Vagina (tissue), 2 donors: ENCODE measurements at places on chromosomes 3 and 15. TPM values are rescaled to one million over a fixed set of nuclear protein-coding genes. Genes with fewer than 3 reads are reported as not detected.

NR2E3 gene
- total RNA-seq: 0.98 TPM

DNA sequence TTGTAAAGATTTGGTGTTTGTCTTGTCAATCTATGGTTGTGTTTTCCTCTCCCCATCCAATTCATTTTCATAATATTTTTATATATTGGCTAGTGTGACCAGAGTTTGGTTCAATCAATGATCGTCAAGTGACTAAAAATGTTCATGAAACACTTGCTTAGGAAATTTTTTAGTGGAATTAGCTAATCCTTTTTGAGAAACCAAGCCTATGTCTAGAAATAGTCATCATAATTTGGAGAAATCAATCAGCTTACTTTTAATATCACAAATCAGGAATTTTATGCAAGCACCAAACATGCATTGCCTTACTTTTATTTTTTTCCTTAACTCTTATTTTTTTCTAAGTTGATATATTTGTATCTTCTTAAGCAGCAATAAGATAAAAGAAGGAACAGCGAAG lies 403.1 kb upstream of the TBL1XR1 start:
- no peak for DNase-seq
- H3K36me3 ChIP-seq: no peaks in the 10 kb centered on the region
- H3K4me1 ChIP-seq: peaks cover 68% of the 10 kb centered on the region
- no peaks in the 10 kb centered on the region for H3K27me3 ChIP-seq
- no peak overlapping the region for H3K27ac ChIP-seq

DNA sequence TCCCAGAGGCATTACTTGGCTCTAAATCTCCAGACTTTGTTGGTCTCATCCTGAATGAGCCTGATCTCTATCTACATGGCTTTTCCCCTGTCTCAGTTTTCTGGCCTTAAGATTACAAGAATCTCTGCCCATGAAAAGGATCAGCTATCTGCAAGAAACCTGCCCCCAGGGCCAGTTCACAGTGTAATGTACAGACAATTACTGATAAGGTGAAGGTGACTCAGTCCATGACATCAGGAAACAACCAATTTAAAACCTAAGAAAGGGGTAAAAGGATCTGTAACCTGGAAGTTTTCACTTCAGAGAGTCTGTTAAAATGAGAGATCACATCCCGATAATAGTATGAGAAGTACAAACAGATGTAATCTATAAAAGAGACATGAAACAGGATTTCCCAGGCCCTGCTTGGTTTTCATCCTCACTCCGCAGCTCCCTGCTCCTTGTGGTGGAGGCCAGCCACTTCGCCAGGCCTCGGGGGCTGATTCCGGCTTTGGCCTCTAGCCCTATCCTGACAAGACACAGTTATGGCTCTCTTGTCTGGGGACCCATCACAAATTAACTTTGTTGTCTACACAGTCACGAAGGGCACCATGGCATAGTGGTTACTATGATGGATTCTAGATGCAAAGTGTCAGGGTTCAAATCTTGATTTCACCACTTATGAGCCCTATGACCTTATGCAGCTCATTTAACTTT lies 136.9 kb downstream of the THSD4 start:
- no peak overlapping the region for H3K4me3 ChIP-seq
- H3K36me3 ChIP-seq: no peaks in the 10 kb centered on the region
- H3K4me1 ChIP-seq: peaks cover 12% of the 10 kb centered on the region

- no peaks in the 10 kb centered on the region for H3K36me3 ChIP-seq
- no peaks in the 10 kb centered on the region for H3K4me1 ChIP-seq
- no peak overlapping the region for H3K27ac ChIP-seq
- no peak overlapping the region for H3K4me3 ChIP-seq
- H3K27me3 ChIP-seq: no peaks in the 10 kb centered on the region
Measured at GRCh38 chr3:178048768-178049167, 487.5 kb upstream of the KCNMB2 start.

GRCh38 chr3:38632989-38633388 lies 16.5 kb downstream of the SCN5A start:
- no peak overlapping the region for H3K27ac ChIP-seq
- no peaks in the 10 kb centered on the region for H3K4me1 ChIP-seq
- no peak for DNase-seq
- H3K27me3 ChIP-seq: no peaks in the 10 kb centered on the region
- H3K36me3 ChIP-seq: no peaks in the 10 kb centered on the region
- no peak overlapping the region for H3K4me3 ChIP-seq

GRCh38 chr3:111954228-111954990 lies 24.4 kb upstream of the ABHD10 start:
- peaks cover 5% of the 10 kb centered on the region for H3K4me1 ChIP-seq
- H3K4me3 ChIP-seq: no peak overlapping the region
- no peak for DNase-seq
- no peaks in the 10 kb centered on the region for H3K27me3 ChIP-seq

RHOV gene
- 32.9 TPM for total RNA-seq

GRCh38 chr3:145450018-145450682 lies 710.8 kb downstream of the PLOD2 start:
- no peak for DNase-seq
- no peak overlapping the region for H3K4me3 ChIP-seq
- no peaks in the 10 kb centered on the region for H3K36me3 ChIP-seq

DNA sequence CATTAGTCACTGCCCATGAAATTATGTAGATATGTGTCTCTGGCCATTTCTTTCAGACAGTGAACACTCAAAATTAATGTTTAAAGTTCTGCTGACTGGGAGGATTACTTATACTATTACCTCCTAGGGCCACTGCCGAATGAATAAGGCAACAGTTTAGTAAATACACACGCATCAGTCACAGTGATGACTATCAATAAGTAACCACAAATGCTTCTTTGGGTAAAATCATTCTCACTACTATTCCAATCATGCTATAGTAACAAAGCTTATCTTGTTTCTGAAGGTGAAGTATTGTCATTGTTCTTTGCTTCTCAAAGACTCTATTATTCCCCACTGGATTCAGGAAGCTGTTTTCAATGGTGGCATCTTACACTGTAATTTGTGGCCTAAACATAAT lies 478.8 kb downstream of the EPHA3 start:
- DNase-seq: no peak
- no peak overlapping the region for H3K27ac ChIP-seq
- no peaks in the 10 kb centered on the region for H3K36me3 ChIP-seq

FGD5 gene
- total RNA-seq: 16.2 TPM

LSAMP gene
- total RNA-seq: 3.9 TPM

DNA sequence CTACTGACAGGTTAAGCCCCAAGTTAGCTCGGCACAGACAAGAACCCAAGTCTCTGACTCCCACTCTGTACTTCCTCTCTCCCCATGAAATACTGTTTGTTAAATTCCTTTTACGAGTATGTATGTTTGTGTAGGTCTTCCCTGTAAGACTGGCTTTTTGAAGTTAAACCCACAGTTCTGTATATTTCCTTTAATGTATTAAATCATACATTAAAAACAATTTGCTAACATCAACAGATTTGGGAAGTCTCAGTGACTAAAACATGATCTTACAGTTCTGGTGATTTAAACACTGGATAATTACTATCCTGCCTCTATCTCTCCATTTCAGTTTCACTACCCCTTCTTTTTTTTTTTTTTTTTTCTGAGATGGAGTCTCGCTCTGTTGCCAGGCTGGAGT lies 4.4 kb downstream of the CMTM6 start:
- H3K27ac ChIP-seq: no peak overlapping the region
- no peaks in the 10 kb centered on the region for H3K27me3 ChIP-seq
- DNase-seq: no peak
- H3K4me1 ChIP-seq: peaks cover 52% of the 10 kb centered on the region
- no peak overlapping the region for H3K4me3 ChIP-seq
- H3K36me3 ChIP-seq: no peaks in the 10 kb centered on the region

DNA sequence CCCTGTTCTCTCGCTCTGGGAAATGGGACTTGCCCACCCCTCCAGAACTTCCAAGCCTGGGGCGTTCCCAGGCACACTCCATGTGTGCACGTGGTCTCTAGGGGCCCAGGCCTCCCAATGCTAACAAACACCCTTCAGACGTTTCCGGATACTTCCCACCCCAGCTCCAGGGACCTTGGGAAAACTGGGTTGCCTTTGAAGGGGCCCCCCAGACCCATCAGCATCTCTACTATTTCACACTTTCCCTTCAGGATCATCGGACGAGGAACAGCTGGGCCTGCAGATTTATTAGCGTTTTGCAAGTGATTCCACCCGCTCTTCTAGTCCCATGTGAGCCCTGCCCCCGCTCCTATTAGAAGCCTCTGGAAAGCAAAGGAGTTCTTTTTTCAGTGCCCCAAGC lies 63.2 kb downstream of the MAGEF1 start:
- no peaks in the 10 kb centered on the region for H3K36me3 ChIP-seq
- peaks cover 22% of the 10 kb centered on the region for H3K4me1 ChIP-seq
- H3K27ac ChIP-seq: peak overlapping the region; percentile 21
- no peak for DNase-seq
- no peak overlapping the region for H3K4me3 ChIP-seq
- no peaks in the 10 kb centered on the region for H3K27me3 ChIP-seq

LYZL4 gene
- total RNA-seq: not detected

DNA sequence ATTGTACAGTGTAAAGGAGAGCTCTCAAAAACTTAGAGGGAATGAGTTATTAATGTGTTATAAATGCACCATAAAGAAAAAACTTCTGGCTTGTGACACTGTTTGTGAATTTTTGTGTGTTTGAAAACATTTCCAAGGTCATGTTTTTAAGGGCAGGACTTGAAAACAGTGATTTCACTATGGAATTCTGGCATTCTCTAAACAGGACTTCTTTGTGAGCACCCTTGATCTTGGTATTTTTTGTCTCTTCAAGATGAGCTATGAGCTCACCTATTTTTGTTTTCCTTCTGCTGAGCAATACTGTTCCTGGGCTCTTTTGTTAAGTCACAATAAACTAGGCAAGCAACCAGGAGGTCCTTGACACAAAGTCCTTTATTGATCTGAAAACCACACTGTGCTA lies 284.4 kb downstream of the RBMS3 start:
- H3K4me1 ChIP-seq: peaks cover 6% of the 10 kb centered on the region
- no peak overlapping the region for H3K27ac ChIP-seq
- no peaks in the 10 kb centered on the region for H3K27me3 ChIP-seq
- no peak overlapping the region for H3K4me3 ChIP-seq

CCR1 gene
- total RNA-seq: 7.1 TPM

- no peak for DNase-seq
- H3K27me3 ChIP-seq: no peaks in the 10 kb centered on the region
- no peaks in the 10 kb centered on the region for H3K36me3 ChIP-seq
- H3K4me1 ChIP-seq: peaks cover 37% of the 10 kb centered on the region
Measured at GRCh38 chr3:158713094-158713499, 19.2 kb downstream of the RARRES1 start.

BCHE gene
- 2.9 TPM for total RNA-seq

GRCh38 chr3:194691481-194692283 lies 6.0 kb downstream of the FAM43A start:
- H3K36me3 ChIP-seq: no peaks in the 10 kb centered on the region
- H3K4me3 ChIP-seq: no peak overlapping the region
- DNase-seq: no peak

RPS17 gene
- 1,829 TPM for total RNA-seq

GRCh38 chr3:186254676-186255650 lies 107.1 kb downstream of the DGKG start:
- H3K27ac ChIP-seq: no peak overlapping the region
- H3K27me3 ChIP-seq: no peaks in the 10 kb centered on the region
- peaks cover 8% of the 10 kb centered on the region for H3K4me1 ChIP-seq
- no peak for DNase-seq
- H3K36me3 ChIP-seq: no peaks in the 10 kb centered on the region
- no peak overlapping the region for H3K4me3 ChIP-seq

GRCh38 chr3:3286014-3286413 lies 106.5 kb upstream of the CRBN start:
- no peak overlapping the region for H3K27ac ChIP-seq
- H3K27me3 ChIP-seq: no peaks in the 10 kb centered on the region
- H3K4me1 ChIP-seq: no peaks in the 10 kb centered on the region
- no peak for DNase-seq
- H3K36me3 ChIP-seq: no peaks in the 10 kb centered on the region

GRCh38 chr15:53530761-53531160 lies 228.7 kb downstream of the WDR72 start:
- no peak for DNase-seq
- H3K36me3 ChIP-seq: no peaks in the 10 kb centered on the region
- H3K27me3 ChIP-seq: no peaks in the 10 kb centered on the region
- H3K4me3 ChIP-seq: no peak overlapping the region
- H3K4me1 ChIP-seq: no peaks in the 10 kb centered on the region

DNA sequence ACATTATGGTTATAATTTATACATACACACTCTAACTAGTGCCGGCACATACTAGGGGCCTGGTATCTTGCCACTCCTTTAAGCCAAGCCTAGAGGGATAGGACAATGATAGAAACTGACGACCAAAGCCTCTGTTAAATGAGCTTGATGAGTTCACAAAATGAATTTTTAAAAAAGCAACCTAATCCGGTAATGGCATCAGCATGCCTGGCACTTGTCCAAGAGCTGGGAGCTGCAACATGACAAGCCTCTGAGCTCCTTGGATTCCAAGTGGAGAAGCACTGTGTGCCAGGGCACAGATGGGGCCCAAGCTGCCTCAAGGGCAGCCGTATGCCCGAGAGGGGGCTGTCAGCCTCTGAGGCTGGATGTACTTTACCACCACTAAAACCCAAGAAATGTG lies 9.7 kb downstream of the ETV5 start:
- H3K36me3 ChIP-seq: no peaks in the 10 kb centered on the region
- DNase-seq: no peak
- no peaks in the 10 kb centered on the region for H3K27me3 ChIP-seq

GRCh38 chr3:131803113-131803512 lies 231.7 kb downstream of the CPNE4 start:
- no peaks in the 10 kb centered on the region for H3K4me1 ChIP-seq
- no peak overlapping the region for H3K27ac ChIP-seq
- no peak for DNase-seq
- H3K27me3 ChIP-seq: no peaks in the 10 kb centered on the region

- no peak overlapping the region for H3K27ac ChIP-seq
- no peaks in the 10 kb centered on the region for H3K36me3 ChIP-seq
- peaks cover 7% of the 10 kb centered on the region for H3K4me1 ChIP-seq
- DNase-seq: no peak
- H3K4me3 ChIP-seq: no peak overlapping the region
Measured at GRCh38 chr3:30548600-30548999, 57.8 kb upstream of the TGFBR2 start.

GATM gene
- 50.1 TPM for total RNA-seq

GRCh38 chr3:171164067-171164465 lies 137.5 kb upstream of the SLC2A2 start:
- H3K4me3 ChIP-seq: no peak overlapping the region
- H3K27me3 ChIP-seq: no peaks in the 10 kb centered on the region
- no peak overlapping the region for H3K27ac ChIP-seq
- H3K4me1 ChIP-seq: no peaks in the 10 kb centered on the region
- no peak for DNase-seq
- no peaks in the 10 kb centered on the region for H3K36me3 ChIP-seq

- H3K4me1 ChIP-seq: peaks cover 31% of the 10 kb centered on the region
- H3K27me3 ChIP-seq: no peaks in the 10 kb centered on the region
- peak overlapping the region; percentile 48 for H3K4me3 ChIP-seq
- peak overlapping the region; percentile 90 for H3K27ac ChIP-seq
- no peak for DNase-seq
- H3K36me3 ChIP-seq: no peaks in the 10 kb centered on the region
Measured at GRCh38 chr3:141797819-141798447, 34.7 kb downstream of the GRK7 start.

GRCh38 chr3:61387817-61388216 lies 136.6 kb upstream of the FHIT start:
- no peak overlapping the region for H3K4me3 ChIP-seq
- no peaks in the 10 kb centered on the region for H3K4me1 ChIP-seq
- DNase-seq: no peak
- H3K27ac ChIP-seq: no peak overlapping the region
